ENCODE measurements at places on chromosomes 16 and 17.

DNA sequence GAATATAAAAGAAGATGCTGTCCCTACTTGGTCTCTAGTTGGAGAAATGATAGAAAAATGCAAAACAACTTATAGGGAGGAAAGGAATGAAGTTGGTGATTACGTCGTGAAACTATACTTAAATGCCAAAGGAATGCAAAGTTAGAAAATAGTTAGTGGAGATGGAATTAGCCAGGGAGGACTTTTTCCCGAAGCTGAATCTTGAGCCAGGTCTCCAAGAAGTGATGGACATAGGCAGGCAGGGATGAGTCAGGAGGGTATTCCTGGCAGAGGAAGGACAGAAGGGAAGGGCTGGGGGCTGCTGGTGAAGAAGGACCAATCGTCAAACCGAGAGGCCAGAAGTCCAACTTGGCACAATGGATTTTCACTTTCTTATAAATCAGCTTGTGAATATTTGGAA, 1.8 kb downstream of the SNTB2 start:
- no peak for DNase-seq

- DNase-seq: no peak
Observed at GRCh38 chr17:47267354-47267828, 13.8 kb downstream of the ITGB3 start.

- DNase-seq: no peak
Observed at GRCh38 chr17:40912486-40913210, 24.8 kb downstream of the KRT23 start.

DNA sequence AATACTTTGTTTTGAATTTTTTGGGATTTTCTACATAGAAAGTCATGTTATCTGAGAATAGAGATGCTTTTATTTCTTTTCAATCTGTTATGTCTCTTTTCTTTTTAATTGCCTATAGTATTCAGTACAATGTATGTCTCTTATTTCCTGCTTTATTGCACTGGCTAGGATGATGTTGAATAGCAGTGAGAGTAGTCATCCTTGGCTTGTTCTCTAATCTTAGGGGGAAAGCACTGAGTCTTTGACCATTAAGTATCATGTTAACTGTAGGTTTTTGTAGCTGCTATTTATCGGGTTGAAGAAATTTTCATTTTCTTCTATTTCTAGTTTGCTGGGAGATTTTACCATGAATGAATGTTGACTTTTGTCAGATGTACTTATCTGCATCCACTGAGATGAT, 10.0 kb upstream of the ABCA3 start:
- DNase-seq: no peak

- no peak for DNase-seq
Observed at GRCh38 chr16:35142809-35143192, 1683.4 kb downstream of the TP53TG3F start.

GRCh38 chr17:50668025-50668837, 33.5 kb downstream of the ABCC3 start:
- no peak for DNase-seq

- DNase-seq: no peak
Observed at GRCh38 chr17:44223541-44224071, 4.1 kb upstream of the UBTF start.

All from activated T-helper 1 cell treated with anti-CD3 and anti-CD28 coated beads, Interleukin-2, amount 50 U/mL, for 16 hours (primary cell).